ENCODE measurements at places on chromosomes 6 and 20. TPM values are rescaled to one million over a fixed set of nuclear protein-coding genes. Genes with fewer than 3 reads are reported as not detected.

- no peak for DNase-seq
These were observed 18.9 kb upstream of the GTF3C6 start for GRCh38 chr6:110939429-110940200.

SLC4A11 gene
- not detected for total RNA-seq

DNA sequence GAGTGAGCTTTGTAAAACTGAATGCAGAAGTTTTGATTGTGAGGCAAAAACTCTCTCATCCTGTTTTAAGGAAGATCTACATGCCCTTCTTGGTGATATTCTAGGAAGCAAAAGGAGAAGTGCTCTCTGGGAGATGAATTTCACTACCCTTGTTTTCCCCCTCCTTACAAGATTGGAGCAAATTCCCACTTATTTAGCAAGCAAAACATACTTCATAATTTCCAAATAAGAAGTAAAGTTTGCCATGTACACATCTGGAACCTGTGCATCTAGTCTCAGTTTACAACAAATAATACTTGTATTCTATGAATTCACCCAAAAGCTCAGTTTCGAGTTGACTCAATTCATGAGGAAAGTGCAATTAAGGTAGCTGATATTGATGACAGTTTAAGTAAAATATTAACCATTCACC is 27.6 kb upstream of the IFNGR1 start:
- DNase-seq, result no peak

TAP1 gene
- total RNA-seq, result 84.9 TPM

CNKSR3 gene
- total RNA-seq, result 29.2 TPM

All from MG63 (cell line).